ENCODE measurements at places on chromosomes 3 and 15. TPM values are rescaled to one million over a fixed set of nuclear protein-coding genes. Genes with fewer than 3 reads are reported as not detected.
A peak's percentile ranks its signal among the peaks of the same experiment; 100 is the strongest.

SELENOS gene
- 70.4 TPM for total RNA-seq

- peak; percentile 79 for DNase-seq
- peaks cover 9% of the 10 kb centered on the region for H3K4me1 ChIP-seq
- H3K36me3 ChIP-seq = no peaks in the 10 kb centered on the region
- peak overlapping the region; percentile 94 for H3K4me3 ChIP-seq
- no peaks in the 10 kb centered on the region for H3K27me3 ChIP-seq
- peak overlapping the region; percentile 73 for H3K27ac ChIP-seq
Observed at GRCh38 chr15:65184305-65184867, 756 bp downstream of the CLPX start.

ETV5 gene
- 40.9 TPM for total RNA-seq

DNA sequence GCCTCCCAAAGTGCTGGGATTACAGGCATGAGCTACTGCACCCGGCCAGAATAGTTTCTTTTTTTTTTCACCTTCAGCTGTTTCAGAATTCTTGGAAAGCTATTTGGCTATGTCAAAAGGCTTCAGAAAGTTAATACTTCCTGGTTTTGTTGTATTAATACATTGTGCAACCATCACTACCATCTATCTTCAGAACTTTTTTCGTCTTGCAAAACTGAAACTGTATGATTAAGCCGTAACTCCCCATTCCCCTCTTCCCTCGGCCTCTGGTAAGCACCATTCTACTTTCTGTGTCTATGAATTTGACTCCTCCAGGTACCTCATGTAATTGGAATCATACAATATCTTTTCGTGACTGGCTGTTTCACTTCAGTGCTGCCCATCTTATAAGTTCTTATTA lies 5.2 kb upstream of the NOX5 start:
- H3K27me3 ChIP-seq = peaks cover 4% of the 10 kb centered on the region
- no peak for DNase-seq
- H3K4me1 ChIP-seq = no peaks in the 10 kb centered on the region
- H3K4me3 ChIP-seq = no peak overlapping the region
- H3K27ac ChIP-seq = no peak overlapping the region
- H3K36me3 ChIP-seq = no peaks in the 10 kb centered on the region

DNA sequence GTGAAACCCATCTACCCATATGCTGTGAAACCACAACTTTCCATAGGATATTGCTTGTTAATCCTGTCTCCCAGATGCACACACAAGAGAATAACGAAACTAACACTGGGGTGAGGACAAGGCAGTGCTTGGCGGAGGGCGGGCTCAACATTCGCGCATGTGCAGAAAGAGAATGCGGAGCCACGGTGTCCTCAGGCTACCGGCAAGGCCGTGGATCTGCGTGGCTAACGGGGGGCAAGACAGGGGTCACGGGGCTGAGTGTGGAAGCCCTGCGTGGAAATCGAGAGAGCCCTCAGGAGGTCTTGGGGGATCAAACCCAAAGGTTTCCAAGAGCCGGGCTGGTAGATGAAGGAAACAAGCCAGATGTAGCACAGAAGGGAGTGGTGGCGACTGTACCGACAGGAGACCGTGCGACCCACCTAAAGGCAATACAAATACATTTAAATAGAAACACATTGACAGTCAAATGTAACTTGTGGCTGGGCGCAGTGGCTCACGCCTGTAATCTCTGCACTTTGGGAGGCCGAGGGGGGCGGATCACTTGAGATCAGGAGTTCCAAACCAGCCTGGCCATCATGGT lies 48.5 kb upstream of the TRA2B start:
- no peak overlapping the region for H3K27ac ChIP-seq
- no peak overlapping the region for H3K4me3 ChIP-seq
- no peaks in the 10 kb centered on the region for H3K27me3 ChIP-seq
- no peaks in the 10 kb centered on the region for H3K36me3 ChIP-seq

- H3K4me3 ChIP-seq = no peak overlapping the region
- DNase-seq = peak; percentile 83
- no peaks in the 10 kb centered on the region for H3K27me3 ChIP-seq
- H3K4me1 ChIP-seq = peaks cover 7% of the 10 kb centered on the region
- no peak overlapping the region for H3K27ac ChIP-seq
Observed at GRCh38 chr3:44995142-44995770, 19.2 kb downstream of the EXOSC7 start.

ALCAM gene
- total RNA-seq = 138 TPM

GRCh38 chr3:98008855-98009254 lies 26.3 kb downstream of the GABRR3 start:
- H3K4me3 ChIP-seq = no peak overlapping the region
- no peak for DNase-seq
- no peak overlapping the region for H3K27ac ChIP-seq
- no peaks in the 10 kb centered on the region for H3K4me1 ChIP-seq
- peaks cover 2% of the 10 kb centered on the region for H3K27me3 ChIP-seq
- H3K36me3 ChIP-seq = no peaks in the 10 kb centered on the region

GRCh38 chr3:149703466-149703865 lies 45.6 kb upstream of the WWTR1 start:
- no peaks in the 10 kb centered on the region for H3K27me3 ChIP-seq
- no peaks in the 10 kb centered on the region for H3K4me1 ChIP-seq
- no peak for DNase-seq
- no peak overlapping the region for H3K4me3 ChIP-seq
- H3K27ac ChIP-seq = no peak overlapping the region

GRCh38 chr3:171133337-171133736 lies 106.8 kb upstream of the SLC2A2 start:
- no peak overlapping the region for H3K4me3 ChIP-seq
- no peaks in the 10 kb centered on the region for H3K27me3 ChIP-seq
- DNase-seq = no peak
- peaks cover 4% of the 10 kb centered on the region for H3K36me3 ChIP-seq
- no peak overlapping the region for H3K27ac ChIP-seq

LYZL4 gene
- not detected for total RNA-seq

GRCh38 chr15:95795386-95795785 lies 535.1 kb upstream of the NR2F2 start:
- H3K36me3 ChIP-seq = no peaks in the 10 kb centered on the region
- DNase-seq = no peak
- peaks cover 9% of the 10 kb centered on the region for H3K4me1 ChIP-seq
- H3K27ac ChIP-seq = no peak overlapping the region
- no peak overlapping the region for H3K4me3 ChIP-seq
- no peaks in the 10 kb centered on the region for H3K27me3 ChIP-seq

DNA sequence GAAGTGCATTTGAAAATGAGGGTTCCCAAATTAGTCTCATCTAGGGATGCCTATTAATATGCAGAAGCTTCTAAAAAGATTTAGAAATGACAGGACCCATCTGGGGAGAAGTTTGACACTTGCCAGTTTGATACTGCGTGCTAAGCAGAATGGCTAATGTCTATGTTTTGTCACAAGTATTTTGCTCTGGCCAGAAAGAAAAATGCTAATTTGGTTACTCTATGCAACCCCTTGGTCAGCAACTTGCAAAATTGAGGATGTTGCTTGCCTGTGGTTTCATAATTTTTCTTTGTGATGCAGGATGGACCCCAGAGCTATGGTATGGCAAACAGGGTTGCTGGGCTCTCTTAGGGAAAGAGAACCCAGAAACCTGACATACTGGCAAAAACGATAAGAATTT lies 148.2 kb downstream of the FMN1 start:
- H3K27ac ChIP-seq = no peak overlapping the region
- no peak for DNase-seq
- H3K4me3 ChIP-seq = no peak overlapping the region

DNA sequence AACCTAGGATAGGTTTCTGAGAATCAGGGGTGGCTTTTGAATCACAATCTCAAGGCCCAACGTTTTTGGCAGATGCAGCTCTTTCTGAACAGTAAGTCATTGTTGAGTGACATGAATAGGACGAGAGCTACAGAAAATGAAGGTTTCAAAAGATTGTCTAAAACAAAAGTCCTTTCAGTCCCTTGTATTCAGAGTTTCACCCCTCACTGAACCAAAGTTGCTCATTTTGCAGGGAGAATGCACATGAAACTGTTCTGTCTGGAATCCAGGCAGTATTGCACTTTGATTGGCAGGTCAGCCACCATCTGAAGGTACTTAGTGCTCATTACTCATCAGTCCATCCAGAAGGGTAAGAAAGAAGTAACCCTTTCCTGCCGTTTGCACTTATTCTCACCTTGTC lies 24.1 kb upstream of the RASGRP1 start:
- no peaks in the 10 kb centered on the region for H3K4me1 ChIP-seq
- H3K4me3 ChIP-seq = no peak overlapping the region
- H3K27ac ChIP-seq = no peak overlapping the region
- H3K36me3 ChIP-seq = no peaks in the 10 kb centered on the region
- no peak for DNase-seq
- peaks cover 13% of the 10 kb centered on the region for H3K27me3 ChIP-seq

- no peaks in the 10 kb centered on the region for H3K4me1 ChIP-seq
- H3K27ac ChIP-seq = no peak overlapping the region
- no peaks in the 10 kb centered on the region for H3K27me3 ChIP-seq
- H3K36me3 ChIP-seq = peaks cover 5% of the 10 kb centered on the region
- DNase-seq = no peak
- H3K4me3 ChIP-seq = no peak overlapping the region
Observed at GRCh38 chr15:34890424-34890823, 79.1 kb downstream of the AQR start.

DNA sequence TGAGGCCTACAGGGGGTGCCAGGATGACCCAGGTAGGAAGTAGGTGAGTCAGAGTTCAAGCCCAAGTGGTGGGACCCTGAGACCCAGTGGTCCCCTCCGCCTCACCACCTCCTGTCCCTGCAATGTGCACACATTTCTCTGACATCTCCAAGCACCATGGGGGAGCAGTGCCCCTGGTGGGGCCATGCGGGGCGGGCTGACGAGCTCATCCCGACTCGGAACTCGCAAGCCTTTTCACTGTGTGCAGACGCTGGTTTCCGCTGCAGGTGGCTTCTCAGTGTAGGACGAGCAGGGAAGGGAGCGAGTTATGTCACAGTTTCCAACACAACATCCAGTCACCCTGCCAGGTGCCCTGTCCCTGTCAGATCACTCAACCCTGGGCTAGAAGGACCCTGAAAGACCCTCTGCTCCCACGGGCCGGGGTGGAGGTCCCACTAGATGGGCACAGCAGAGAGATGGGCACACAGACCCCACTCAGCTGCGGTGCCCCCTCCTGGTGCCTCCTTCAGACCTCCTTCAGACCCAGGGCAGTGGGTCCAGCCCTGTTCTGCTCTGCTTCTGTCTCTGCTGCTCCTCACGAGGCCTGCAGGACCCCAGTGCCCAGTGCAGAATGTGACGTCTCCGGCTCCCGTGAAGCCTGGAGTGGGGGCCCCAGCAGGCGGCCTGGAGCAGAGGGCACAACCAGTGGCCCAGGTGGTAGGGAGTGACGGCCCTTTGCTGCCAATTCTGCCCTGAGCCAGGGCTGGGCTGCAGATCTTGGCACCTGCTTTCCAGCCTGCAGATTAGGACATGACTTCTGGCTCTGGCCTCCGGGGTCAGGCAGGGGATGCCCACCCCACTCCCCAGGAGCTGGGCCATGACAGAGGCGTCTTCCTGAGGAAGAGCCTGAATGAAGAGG lies 102.0 kb upstream of the RPL32 start:
- H3K27ac ChIP-seq = no peak overlapping the region
- no peaks in the 10 kb centered on the region for H3K27me3 ChIP-seq

GRCh38 chr15:71304681-71305080 lies 189.4 kb downstream of the THSD4 start:
- H3K27me3 ChIP-seq = no peaks in the 10 kb centered on the region
- DNase-seq = no peak
- no peak overlapping the region for H3K27ac ChIP-seq
- H3K4me1 ChIP-seq = no peaks in the 10 kb centered on the region
- H3K4me3 ChIP-seq = no peak overlapping the region
- no peaks in the 10 kb centered on the region for H3K36me3 ChIP-seq

DNA sequence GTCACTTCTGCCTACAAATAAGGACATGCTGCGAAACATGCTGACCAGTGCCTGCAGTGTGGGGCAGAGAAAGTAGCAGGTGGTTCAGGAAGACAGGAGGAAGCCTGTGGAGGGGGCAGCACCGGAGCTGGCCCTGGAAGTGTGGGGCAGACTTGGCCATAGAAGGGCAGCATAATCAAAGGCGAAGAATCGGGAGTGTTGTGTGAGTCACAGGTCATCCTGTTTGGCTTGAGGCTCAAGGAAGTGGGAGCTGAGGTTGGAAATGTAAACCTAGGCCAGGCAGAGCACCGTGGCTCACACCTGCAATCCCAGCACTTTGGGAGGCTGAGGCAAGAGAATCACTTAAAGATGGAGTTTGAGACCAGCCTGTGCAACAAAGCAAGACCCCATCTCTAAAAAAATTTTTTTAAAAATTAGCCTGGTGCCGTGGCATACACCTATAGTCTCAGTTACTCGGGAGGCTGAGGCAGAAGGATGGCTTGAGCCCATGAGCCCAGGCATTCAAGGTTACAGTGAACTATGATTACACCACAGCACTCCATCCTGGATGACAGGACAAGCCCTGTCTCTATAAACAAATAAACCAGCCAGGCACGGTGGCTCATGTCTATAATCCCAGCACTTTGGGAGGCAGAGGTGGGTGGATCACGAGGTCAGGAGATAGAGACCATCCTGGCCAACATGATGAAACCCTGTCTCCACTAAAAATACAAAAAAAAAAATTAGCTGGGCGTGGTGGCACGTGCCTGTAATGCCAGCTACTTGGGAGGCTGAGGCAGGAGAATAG lies 54.0 kb downstream of the FAM43A start:
- peaks cover 44% of the 10 kb centered on the region for H3K4me1 ChIP-seq
- no peaks in the 10 kb centered on the region for H3K36me3 ChIP-seq
- peak overlapping the region; percentile 76 for H3K27ac ChIP-seq
- H3K27me3 ChIP-seq = no peaks in the 10 kb centered on the region
- H3K4me3 ChIP-seq = no peak overlapping the region
- peak; percentile 77 for DNase-seq

DNA sequence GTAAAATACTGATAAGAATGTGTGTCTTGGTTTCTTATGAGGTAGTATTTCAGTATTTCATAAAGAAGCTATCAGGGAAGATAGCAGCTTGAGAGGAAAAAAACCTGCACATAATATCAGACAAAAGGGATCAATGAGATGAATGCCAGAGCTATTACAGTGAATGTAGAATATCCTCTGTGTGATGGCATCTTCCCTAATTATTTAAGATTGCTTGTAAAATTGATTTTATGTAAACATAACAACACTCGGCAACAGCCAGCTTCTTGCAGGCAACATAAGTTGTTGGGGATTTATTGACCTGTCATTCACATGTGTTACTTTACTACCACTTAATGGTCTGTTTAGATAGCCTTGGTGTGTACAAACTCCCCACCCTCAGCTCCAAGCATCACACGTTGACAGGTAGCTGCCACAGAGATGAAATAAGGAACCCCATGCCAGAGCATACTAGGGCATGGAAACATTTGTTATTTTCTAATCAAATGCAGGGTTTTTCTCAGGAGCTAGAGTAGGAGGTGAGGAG lies 49.2 kb upstream of the RARB start:
- H3K36me3 ChIP-seq = no peaks in the 10 kb centered on the region
- H3K4me3 ChIP-seq = no peak overlapping the region
- no peaks in the 10 kb centered on the region for H3K27me3 ChIP-seq
- no peak overlapping the region for H3K27ac ChIP-seq

- H3K27ac ChIP-seq = no peak overlapping the region
- H3K36me3 ChIP-seq = no peaks in the 10 kb centered on the region
- no peak overlapping the region for H3K4me3 ChIP-seq
- H3K4me1 ChIP-seq = peaks cover 5% of the 10 kb centered on the region
- no peaks in the 10 kb centered on the region for H3K27me3 ChIP-seq
- DNase-seq = no peak
Observed at GRCh38 chr3:133973249-133973980, 56.3 kb downstream of the SLCO2A1 start.

TAGLN3 gene
- not detected for total RNA-seq

CMTM8 gene
- 7.3 TPM for total RNA-seq

GRCh38 chr3:169955406-169955805 lies 11.2 kb upstream of the SEC62 start:
- no peaks in the 10 kb centered on the region for H3K36me3 ChIP-seq
- DNase-seq = no peak
- no peak overlapping the region for H3K4me3 ChIP-seq
- no peaks in the 10 kb centered on the region for H3K4me1 ChIP-seq
- H3K27ac ChIP-seq = no peak overlapping the region
